ENCODE measurements at places on chromosomes 13 and 19.
A peak's percentile ranks its signal among the peaks of the same experiment; 100 is the strongest.

- no peak for DNase-seq
Observed at GRCh38 chr19:6589711-6590257, 1.2 kb downstream of the CD70 start.

DNA sequence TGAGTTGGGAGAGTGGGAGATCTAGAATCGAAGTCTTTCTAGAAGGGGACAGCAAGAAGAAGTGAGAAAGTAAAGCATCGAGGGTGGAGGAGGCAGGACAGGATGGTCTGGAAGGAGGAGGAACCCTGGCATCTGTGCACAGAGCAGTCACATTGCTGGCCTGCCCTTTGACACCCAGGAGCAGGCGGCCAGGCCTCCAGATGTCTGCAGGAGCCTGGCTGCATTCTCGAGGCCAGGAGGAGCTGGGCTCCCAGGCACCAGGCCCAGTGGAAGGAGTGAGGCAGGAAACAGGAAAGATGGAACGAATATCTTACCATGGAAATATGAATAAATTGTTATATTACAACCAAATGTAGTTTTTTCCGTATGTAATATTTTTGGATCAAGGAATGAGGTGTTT is 27.7 kb upstream of the ARGLU1 start:
- DNase-seq: no peak

- DNase-seq: no peak
Observed at GRCh38 chr13:114309806-114310410, 4.4 kb upstream of the CHAMP1 start.

- no peak for DNase-seq
Observed at GRCh38 chr19:13573056-13573667, 66.9 kb upstream of the CACNA1A start.

DNA sequence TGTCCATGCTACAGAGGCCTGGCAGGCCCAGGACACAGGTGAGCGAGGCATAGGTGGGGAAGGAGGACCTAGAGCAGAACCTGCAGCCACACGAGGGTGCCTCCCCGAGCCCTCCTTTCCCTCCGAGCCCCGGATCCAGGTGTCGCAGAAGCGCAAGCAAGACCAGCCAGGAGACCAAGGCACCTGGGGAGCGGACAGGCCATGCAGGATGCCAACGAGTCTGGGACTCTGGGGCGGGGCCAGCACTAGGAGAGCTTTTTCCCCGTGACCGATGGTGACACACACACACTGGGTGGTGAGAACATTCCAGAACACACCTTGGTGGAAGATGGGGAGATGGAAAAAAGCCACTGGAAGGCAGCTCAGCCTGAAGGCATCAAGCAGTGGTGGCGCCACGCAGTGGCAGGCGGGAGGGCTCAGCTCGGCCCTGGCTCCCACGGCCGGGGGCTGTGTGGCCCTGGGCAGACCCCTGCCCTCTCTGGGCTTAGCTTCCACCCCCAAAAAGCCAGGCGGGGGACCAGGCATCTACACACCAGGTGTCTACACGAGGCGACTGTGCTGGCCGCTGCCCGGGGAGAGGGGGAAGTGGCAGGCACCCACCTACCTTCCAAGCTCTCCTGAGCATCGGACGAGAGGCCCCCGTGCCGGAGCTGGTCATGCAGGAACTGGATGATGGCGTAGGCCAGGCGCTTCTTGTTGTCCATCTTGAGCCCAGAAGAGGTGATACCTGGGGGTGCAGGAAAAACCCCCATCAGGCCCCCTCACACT is 14.5 kb downstream of the SGTA start:
- no peak for DNase-seq

DNA sequence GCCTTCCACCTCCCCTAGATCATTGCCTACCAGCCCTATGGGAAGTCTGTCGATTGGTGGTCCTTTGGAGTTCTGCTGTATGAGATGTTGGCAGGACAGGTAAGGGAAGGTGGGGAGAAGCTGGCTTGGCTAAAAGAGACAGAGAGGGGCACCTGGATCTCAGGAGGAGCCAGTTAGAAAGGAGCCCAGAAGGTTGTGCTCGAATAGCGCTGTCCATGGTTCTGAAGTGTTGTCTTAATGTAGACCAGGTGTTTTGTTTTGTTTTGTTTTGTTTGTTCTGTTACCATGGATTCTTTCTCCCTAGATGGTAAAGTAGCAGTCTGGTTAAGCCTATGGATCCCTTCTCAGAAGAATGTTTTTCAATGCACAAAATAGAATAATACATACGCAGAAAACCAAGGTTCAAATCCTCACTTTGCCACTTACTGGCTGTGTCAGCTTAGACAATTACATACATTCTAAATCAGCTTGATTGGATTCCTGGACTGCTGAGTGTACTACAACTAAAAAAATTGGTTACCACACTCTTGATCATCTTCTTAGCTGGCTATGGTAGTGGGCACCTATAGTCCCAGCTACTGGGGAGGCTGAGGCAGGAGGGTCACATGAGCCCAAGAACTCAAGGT is 5.9 kb upstream of the CACNG7 start:
- DNase-seq: no peak

GRCh38 chr19:1747285-1748114 is 5.8 kb upstream of the ONECUT3 start:
- DNase-seq: no peak

GRCh38 chr19:47541518-47541917 is 26.7 kb upstream of the NAPA start:
- DNase-seq: no peak

GRCh38 chr13:73835138-73835721 is 299.0 kb downstream of the KLF12 start:
- DNase-seq: no peak

DNA sequence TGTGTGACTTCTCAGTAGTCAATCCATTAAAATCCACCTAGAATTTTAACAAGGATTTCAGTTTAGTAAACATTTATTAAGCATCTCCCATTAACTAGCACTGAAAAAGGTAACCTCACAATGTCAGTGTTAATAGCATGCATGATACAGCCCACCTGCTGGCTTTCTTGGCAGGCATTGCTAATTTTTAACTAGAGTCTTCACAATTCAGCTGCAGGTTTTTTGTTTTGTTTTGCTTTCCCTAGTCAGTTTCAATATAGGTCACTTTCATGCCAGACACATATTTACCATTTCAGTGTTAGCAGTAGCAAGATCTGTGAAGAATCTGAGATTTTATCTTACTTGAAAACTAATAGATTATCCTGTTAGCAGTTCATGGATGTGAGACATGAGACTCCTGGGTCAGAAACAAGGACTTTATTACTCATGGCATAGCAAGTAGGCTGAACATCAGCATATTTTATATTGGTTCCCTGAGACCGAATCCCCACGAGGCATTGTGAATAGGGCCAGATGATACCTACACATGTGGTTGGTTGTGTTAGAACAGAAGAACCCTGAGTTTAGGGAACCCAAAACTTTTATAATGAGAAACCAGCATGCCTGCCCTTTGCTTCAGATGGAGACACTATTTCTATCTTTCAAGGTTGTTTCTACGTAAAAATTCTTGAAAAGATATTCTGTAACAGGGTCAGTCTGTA is 198.0 kb upstream of the HTR2A start:
- DNase-seq: no peak

- DNase-seq: no peak
Observed at GRCh38 chr19:33878910-33879810, 82.5 kb downstream of the KCTD15 start.

DNA sequence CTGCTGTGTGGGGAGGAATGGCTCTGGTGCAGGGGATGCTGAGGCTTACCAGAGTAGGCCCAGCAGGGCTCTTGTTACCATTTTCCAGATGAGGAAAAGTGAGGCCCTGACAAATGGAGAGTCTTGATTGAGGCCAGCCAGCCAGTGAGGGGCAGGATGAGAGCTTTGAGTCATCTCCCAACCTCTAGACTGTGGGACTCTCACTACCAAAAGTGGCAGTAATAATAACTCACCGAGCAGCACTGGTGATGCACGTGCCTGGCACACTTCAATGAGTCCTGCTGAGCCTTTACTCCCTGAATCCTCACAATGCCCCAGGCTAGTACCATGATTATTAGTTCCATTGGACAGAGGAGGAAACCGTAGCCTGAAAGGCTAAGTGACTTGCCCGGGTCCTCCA is 7.8 kb downstream of the CIC start:
- no peak for DNase-seq

DNA sequence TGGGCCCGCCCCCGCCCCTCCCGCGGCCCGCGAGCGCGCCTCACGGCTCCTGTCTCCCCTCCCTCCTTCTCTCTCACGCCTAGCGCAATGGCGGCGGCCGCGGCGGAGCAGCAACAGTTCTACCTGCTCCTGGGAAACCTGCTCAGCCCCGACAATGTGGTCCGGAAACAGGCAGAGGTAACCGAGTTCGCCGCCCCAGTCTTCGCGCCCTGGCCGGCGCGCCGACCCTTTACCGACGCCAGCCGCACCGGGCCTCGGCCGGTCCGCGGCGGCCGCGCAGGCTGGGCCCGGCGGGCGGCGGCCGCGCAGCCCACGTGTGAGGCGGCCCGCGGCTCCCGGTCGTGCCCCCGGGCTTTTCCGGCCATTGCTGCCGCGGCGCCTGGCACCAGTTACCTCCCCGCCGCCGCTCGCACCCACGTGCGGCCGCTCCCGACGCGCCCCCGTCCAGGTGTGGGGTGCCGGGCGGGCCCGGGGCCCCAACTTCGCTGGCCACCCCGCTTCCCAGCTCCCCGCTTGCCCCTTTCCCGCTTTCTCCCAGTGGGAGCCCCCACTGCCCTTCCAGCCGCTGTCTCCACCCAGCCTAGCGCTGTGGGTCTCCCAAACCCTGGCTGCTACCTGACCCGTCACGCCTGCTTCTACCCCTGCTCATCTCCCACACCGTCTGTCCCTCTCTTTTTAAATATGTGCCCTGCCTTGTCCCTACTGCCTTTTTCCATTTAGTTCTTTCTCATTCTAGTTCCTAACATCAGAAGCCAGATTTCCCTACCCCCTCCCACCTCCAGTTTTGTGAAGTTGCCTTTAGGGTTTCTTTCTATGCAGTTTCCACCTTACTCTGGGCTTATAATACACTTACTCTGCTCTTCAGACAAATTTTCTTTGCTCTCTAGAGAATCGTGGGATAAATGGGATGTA is 23.4 kb downstream of the IPO5 start:
- peak; percentile 54 for DNase-seq

- DNase-seq: no peak
Observed at GRCh38 chr19:17035842-17036424, 9.3 kb upstream of the CPAMD8 start.

GRCh38 chr19:45691516-45692186 is at the start of gene SNRPD2:
Gene SNRPD2, minus strand, starts transcription at chr19:45691953. Its CDS starts 65 bp downstream, at chr19:45691888.
- peak; percentile 96 for DNase-seq

DNA sequence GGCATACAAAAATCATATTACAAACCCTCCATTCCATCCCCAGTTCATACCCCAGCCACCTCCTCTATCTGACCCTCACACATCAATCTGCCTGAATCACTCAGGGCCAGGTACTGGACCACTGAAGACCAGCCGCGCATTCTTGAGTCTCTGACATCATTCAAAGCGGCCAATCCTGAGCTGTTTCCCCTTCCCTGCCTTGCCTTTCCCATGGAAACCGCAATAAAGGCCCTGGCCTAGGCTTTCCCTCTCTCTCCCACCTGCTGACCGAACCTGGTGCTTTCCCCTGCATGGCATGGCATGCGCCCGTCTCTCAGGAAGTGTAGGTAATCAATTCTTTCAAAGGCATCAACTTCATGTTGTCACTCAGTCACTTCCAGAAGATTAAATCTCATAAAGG is 17.7 kb upstream of the HIF3A start:
- DNase-seq: no peak

- DNase-seq: no peak
Observed at GRCh38 chr19:17659996-17660395, 28.2 kb downstream of the UNC13A start.

Measured in BE2C (cell line).